ENCODE measurements at places on chromosomes 16 and 17.

DNA sequence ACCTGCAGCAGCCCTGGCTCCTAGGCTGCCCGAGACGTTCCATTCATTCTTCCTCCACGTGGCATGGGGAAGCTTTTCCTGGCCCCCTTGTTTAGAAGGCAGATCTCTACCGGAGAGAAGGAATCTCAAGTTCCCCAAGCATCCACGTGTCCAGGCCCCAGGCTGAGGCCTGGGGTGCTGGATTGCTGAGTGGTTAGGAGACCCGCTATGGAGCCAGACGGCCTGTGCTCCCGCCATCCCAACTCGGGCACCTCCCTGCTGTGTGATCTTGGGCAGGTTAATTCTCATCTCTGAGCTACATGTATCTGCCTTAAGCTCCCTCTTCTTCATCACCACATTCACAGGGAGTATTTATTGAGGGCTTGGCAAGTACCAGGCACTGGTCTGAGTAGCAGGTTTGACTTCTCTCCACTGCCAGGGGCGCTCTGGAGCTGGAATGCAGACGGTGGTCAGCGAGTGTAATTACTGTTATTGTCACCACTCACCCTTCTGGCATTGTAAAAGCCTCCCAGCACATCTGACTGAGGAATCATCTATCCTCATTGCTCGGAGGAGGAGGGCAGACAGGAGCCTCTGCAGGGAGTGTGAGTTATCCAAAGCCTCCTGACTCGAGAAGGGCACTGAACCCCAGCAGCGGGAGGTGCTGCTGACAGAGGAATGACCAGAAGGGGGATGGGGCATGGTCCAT lies 1.1 kb upstream of the ADGRG1 start:
- DNase-seq, result no peak

DNA sequence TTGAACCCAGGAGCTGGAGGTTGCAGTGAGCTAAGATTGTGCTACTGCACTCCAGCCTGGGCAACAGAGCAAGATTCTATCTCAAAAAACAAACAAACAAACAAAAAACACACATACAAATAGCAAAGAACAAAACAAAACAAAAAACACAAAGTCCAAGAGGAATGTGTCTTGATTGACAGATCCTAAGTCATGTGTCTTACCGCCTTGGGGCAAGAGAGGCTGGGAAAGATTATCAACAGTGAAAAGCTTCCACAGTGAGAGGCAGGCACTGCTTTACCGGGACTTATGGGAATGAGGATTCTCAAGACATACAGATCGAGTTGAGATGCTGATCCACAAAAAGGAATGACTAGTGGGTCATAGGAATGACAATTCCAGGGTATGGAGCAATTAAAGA lies 62.7 kb upstream of the GAS7 start:
- DNase-seq, result no peak

DNA sequence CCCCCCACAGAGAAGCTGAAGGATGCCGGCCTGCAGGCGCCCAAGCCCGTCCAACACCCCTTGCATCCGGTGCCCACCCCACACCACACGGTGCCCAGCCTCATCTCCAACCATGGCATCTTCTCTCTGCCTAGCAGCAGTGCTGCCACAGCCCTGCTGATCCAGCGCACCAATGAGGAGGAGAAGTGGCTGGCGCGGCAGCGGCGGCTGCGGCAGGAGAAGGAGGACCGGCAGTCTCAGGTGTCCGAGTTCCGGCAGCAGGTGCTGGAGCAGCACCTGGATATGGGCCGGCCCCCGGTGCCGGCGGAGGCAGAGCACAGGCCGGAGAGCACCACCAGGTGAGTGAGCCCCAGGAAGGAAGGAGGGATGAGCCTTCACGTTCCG lies 31.5 kb downstream of the GINS2 start:
- DNase-seq, result no peak

- DNase-seq, result no peak
Observed at GRCh38 chr16:66273644-66274334, 92.7 kb upstream of the CDH5 start.

DNA sequence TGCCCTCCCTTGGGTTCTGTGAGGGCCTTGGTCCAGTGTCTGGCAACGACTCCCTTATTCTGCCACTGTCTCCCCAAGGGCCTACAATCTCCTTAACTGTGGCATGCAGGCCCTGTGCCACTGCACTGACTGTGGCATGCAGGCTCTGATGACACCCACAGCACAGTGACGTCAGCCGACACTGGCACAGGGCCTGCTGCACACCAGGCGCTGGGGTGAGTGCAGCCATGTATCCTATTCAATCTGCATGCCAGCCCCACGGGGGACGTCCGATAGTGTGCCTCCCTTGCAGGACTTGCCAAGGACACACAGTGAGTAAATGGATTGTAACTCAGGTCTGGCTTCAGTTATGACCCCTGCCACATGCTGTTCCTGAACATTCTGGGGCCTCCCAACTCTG lies 39.8 kb upstream of the RASD1 start:
- no peak for DNase-seq

GRCh38 chr17:34024806-34025551 lies 230.1 kb upstream of the CCL2 start:
- DNase-seq, result peak; percentile 15

DNA sequence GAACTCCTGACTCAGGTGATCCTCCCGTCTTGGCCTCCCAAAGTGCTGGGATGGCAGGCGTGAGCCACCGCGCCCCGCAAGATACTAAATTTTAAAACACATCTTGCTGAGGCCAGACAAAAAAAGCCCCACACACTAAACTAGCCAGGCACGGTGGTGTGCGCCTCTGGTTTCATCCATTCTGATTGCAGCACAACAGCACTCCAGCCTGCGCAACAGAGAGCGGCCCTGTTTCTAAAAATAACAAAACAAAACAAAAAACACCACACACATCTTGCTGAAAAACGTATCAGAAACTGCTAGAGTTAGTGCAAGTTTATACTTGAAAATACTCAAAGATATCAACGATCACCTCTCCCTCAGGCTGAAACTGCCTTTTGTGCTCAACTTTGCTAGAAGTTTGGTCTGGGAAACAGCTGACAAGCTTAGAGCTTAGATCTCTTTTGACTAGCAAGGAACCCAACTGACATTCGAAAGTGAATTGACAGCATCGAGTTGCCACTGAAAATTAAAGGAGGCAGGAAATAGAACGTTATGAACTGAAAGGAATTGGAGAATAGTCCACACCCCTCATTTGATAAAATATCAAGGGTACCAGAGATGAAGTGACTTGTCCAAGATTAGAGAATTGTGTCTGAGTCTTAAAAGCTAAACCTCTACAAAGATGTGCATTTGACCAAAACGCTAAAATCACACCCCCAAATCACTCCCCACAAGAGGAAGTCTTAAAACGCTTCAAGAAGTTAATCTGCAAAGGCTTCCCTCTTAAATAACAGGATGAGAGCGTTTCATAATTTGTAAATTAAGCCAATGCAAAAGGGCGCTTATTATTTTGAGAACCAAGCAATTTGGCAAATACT lies 908 bp downstream of the COG4 start:
- peak; percentile 12 for DNase-seq

All from RPMI8226 (cell line).